ENCODE measurements at places on chromosomes 1 and 21.

DNA sequence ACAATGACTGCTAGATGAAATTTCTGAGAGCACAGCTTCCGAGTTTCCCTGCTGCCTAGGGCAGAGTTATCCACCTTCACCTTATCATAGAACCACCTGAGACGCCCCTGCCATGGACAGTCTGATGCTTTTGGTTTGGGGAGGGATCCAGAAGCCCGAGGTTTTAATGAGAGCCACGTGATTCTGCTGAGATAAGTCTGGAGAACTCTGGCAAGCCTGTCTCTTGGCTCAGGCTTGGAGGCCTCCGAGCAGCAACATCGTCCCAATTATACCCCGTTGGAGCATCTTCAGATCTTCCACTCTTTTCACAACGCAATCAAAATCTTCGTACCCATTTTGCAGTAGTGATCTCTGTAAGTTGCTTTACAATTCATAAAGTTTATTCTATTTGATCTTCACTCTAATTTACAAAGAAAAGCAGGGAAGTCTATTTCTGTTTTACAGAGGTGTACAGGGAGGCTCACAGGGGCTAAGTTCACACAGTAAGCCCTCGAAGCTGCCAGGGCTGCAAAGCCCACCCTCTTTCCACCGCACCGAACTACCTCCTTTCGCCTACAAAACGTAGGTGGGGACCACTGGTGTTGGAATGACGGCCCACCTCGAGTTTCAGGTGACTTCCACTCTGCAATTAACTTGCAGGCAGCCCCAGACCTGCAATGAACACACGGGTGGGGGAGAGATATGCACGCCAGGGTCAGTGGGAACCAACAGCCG is 513 bp upstream of the HHAT start:
- no peak for DNase-seq

DNA sequence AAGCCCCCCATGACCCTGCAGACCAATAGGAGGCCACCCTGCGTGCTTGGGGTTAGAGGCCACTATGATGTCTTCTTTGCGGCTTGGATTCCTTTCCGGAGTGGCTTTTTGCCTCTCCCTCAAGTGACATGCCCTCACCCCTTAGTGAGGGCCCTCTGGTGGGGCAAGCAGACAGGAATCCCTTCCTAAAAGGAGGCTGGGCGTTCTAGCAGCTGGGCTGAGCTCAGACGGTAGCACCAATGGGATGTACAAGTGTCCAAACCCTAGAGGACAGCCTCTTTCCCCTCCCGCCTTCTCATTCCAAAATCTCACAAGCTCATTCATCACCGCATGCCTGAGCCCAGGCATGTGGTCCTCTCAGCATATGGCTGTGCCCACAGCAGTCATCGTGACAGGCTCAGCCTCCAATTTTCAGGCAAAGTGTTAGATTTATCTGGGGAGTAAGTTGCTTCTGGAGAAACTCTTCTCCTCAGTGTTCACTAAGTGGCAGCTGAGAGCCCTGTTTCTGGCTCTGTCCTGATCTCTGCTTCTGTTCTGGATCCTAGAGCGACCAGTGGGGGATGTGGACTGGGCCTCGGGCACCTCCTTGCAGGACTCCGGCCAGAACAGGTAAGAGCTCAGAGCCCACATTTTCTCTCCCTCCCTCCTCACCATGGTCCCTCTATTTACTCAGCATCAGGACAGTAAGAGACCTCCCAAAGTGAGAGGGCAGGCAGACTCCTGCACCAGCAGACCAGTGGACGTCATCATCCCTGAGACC is 4.8 kb downstream of the KIAA1614 start:
- DNase-seq: peak; percentile 38

DNA sequence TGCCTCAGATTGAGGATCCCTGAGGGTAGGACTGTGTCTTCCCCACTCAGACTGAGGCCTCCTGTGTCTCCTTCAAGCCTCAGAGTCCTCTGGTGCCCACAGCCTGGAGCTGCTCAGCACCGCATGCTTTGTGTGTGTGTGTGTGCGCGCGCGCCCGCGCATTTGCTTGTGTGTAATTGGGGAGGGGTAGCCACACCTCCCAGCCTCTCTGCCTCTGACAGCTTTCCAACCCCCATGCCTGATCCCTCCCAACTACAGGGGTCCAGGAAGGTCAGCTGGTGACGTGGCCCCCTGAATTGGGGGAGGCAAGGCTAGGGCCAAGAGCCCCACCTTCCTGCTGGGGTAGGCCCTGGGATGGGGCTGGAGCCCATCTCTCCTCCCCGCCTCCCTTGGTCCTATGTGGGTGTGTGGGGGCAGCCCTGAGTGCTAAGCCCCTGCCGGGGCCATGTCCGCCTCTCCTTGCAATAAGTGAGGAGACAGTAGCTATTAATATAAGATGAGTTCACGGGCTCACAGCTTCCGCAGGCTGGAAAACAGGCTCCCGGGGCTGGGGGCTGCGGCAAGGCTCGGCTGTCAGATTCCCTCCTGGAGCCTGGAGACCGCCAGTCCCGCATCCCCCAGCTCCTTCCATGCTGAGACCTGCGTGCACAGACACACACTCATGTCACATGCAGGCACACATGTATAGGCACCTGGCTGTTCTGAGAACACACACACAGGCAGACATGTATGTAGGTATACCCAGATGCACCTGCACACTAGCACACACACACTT is 7.0 kb downstream of the GPR3 start:
- no peak for DNase-seq

GRCh38 chr1:108816049-108816893 is 40.6 kb downstream of the AKNAD1 start:
- DNase-seq: peak; percentile 84

GRCh38 chr1:12662556-12662955 is 18.7 kb downstream of the AADACL4 start:
- DNase-seq: no peak

- DNase-seq: peak; percentile 85
These were observed 43.7 kb downstream of the BACH1 start for GRCh38 chr21:29342363-29342957.

DNA sequence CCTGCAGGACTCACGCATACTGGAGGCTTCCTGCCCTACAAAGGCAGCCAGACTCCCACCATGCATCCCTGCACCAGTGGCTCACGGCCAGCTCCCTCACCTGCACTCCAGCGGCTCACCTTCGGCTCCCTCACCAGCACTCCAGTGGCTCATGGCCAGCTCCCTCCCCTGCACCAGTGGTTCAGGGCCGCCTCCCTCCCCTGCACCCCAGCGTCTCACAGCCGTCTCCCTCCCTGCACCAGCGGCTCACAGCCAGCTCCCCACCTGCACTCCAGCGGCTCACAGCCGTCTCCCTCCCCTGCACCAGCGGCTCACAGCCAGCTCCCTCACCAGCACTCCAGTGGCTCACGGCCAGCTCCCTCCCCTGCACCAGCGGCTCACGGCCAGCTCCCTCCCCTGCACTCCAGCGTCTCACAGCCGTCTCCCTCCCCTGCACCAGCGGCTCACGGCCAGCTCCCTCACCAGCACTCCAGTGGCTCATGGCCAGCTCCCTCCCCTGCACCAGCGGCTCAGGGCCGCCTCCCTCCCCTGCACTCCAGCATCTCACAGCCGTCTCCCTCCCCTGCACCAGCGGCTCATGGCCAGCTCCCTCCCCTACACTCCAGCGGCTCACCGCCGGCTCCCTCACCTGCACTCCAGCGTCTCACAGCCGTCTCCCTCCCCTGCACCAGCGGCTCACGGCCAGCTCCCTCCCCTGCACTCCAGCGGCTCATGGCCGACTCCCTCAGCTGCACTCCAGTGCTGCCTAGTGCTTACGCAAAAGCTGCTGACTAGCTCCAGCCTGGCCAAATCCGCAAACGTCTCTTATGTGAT is 324.5 kb downstream of the NPHP4 start:
- peak; percentile 65 for DNase-seq
